ENCODE measurements at places on chromosomes 11 and 22. TPM values are rescaled to one million over a fixed set of nuclear protein-coding genes. Genes with fewer than 3 reads are reported as not detected.

The CLP1 gene
- total RNA-seq: 10.8 TPM

DNA sequence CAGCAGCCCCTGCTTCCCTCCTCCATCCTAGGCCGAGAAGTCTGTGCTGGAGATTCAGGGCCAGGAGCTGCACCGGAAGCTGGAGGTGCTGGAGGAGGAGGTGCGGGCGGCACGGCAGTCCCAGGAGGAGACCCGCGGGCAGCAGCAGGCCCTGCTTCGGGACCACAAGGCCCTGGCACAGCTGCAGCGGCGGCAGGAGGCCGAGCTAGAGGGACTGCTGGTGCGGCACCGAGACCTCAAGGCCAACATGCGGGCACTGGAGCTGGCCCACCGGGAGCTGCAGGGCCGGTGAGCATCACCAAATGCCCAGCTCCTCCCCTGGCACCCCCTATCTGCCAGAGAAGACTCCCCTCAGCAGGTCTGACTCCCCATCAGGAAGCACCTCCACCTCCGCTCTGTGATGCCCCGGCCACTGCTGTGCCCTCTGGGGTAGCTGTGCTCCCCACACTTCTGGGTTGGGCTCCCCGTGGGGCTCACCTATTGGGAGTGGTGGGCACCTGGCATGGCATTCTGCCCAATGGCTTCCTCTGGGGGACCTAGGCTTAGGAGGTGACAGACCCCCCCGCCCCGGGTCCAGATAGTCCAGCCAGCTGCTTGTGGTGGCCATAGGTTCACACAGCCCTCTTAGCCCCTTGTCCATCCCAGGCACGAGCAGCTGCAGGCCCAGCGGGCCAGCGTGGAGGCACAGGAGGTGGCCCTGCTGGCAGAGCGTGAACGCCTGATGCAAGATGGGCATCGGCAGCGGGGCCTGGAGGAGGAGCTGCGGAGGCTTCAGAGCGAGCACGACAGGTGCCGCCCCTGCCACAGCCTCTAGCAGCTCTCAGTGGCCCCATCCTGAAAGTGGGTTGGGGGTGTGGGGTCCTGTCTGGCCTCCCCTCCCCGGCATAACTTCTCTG is 6.6 kb upstream of the RPS6KA4 start:
- DNase-seq: no peak
- H3K4me3 ChIP-seq: no peak overlapping the region
- no peaks in the 10 kb centered on the region for H3K27me3 ChIP-seq
- H3K27ac ChIP-seq: no peak overlapping the region

- no peaks in the 10 kb centered on the region for H3K4me1 ChIP-seq
- peak; percentile 17 for DNase-seq
- H3K27me3 ChIP-seq: no peaks in the 10 kb centered on the region
- peak within 1 kb of the TSS; percentile 86 for H3K4me3 ChIP-seq
- no peaks in the 10 kb centered on the region for H3K36me3 ChIP-seq
Measured at GRCh38 chr11:32090545-32091370, at the start of gene RCN1. RCN1 (plus strand) TSS chr11:32091074; CDS start chr11:32091197, 123 bp downstream.

The SYT9 gene
- not detected for total RNA-seq

- no peak overlapping the region for H3K27ac ChIP-seq
- DNase-seq: no peak
- no peak overlapping the region for H3K4me3 ChIP-seq
- H3K36me3 ChIP-seq: no peaks in the 10 kb centered on the region
Measured at GRCh38 chr11:117910941-117911655, 18.1 kb downstream of the TMPRSS13 start.

The SESN3 gene
- 6.9 TPM for total RNA-seq

DNA sequence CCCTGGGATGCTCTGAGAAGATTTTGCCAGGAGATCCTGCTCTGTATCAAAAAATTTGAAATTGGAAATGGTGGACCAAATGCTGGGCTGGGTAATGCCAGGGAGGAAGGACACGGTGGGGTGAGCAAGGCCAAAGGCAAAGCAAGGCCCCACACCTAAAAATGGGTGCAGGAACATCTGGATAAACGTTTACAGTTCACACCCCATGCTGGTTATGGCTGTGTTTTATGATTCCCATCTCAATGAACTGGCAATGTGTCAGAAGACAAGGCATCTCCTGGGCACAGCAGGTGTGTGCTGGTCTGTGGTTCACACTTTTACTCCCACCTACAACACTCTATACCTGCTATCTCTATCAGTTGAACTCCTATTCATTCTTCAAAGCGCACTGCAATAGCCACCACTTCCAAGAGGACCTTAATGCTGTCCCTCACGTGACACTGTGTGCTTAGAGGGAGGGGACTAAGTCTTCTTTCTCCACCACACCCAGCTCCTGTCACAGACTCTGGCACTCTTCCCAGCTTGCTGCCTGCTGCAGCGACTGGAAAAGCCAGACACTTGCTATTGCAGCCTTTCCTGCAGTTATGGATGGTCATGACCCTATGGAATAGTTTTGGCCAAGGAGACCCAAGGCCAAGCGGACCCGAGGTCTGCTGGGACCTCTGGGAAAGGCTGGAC is 277.5 kb downstream of the CTTN start:
- no peaks in the 10 kb centered on the region for H3K4me1 ChIP-seq
- H3K27ac ChIP-seq: no peak overlapping the region

DNA sequence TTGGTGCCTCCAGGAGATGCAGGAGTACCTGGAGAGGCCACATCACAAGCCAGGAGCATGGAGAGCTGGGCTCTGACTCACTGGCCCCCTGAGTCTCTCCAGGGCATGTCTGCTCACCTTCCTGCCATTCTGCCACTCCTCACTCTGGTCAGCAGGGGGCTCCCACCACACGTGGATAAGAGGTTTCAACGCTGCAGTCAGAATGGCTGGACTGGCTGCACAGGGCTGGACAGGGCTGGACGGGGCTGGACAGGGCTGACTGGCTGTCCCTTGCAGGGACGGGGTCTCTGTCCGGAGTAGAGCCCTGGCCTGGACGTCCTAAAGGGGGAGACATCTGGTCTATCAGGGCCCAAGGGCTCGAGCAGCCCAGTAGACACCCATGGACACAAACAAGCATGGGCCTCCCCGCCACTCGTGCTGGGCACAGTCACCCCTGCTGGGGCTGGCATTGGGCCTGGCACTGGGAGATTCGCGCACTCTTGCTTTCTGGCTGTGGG is 34.6 kb downstream of the CYTH4 start:
- H3K4me3 ChIP-seq: no peak overlapping the region
- no peaks in the 10 kb centered on the region for H3K4me1 ChIP-seq
- no peak overlapping the region for H3K27ac ChIP-seq
- H3K36me3 ChIP-seq: no peaks in the 10 kb centered on the region
- no peaks in the 10 kb centered on the region for H3K27me3 ChIP-seq

GRCh38 chr22:40838486-40838885 is 18.0 kb downstream of the ST13 start:
- no peaks in the 10 kb centered on the region for H3K27me3 ChIP-seq
- H3K27ac ChIP-seq: peak overlapping the region; percentile 13
- no peak overlapping the region for H3K4me3 ChIP-seq
